Subcutaneous preadipocyte (primary cell): ENCODE measurements at places on chromosomes 3 and 15. TPM values are rescaled to one million over a fixed set of nuclear protein-coding genes. Genes with fewer than 3 reads are reported as not detected.

The LDHAL6B gene
- total RNA-seq: not detected in 2 replicates

The PP2D1 gene
- total RNA-seq: not detected in 2 replicates

The NPAP1 gene
- not detected in 2 replicates for total RNA-seq

The INSYN1 gene
- 0.59 and 0.73 TPM in 2 replicates for total RNA-seq

The MESP1 gene
- total RNA-seq: 0.20 TPM in 1 of 2 replicates, not detected in the other

The WNT5A gene
- total RNA-seq: 7.0 and 25.6 TPM in 2 replicates

The LRRC31 gene
- not detected in 2 replicates for total RNA-seq

The CIAO2A gene
- 51.6 and 60.6 TPM in 2 replicates for total RNA-seq

The CIDEC gene
- total RNA-seq: 4.9 and 10.3 TPM in 2 replicates

The NBEAL2 gene
- 3.3 and 4.5 TPM in 2 replicates for total RNA-seq

The CLDND1 gene
- 31.6 and 32.6 TPM in 2 replicates for total RNA-seq

The ITIH3 gene
- not detected in 2 replicates for total RNA-seq

The CD200R1L gene
- total RNA-seq: not detected in 2 replicates

The TUSC7 gene
- not detected in 2 replicates for total RNA-seq

The FOXB1 gene
- total RNA-seq: not detected in 2 replicates

The ARNT2 gene
- 1.8 and 10.7 TPM in 2 replicates for total RNA-seq

The GRAMD2A gene
- total RNA-seq: under 0.01 TPM in 1 of 2 replicates, not detected in the other

The MELTF gene
- 4.5 and 7.3 TPM in 2 replicates for total RNA-seq

The TMEM212 gene
- not detected in 2 replicates for total RNA-seq

The GP5 gene
- total RNA-seq: under 0.01 TPM in 1 of 2 replicates, not detected in the other

The TTC14 gene
- 18.7 and 20.1 TPM in 2 replicates for total RNA-seq

The MORC1 gene
- total RNA-seq: not detected in 2 replicates

The DPPA2 gene
- not detected in 2 replicates for total RNA-seq

The DUOXA2 gene
- total RNA-seq: not detected in 2 replicates

The PRRT3 gene
- 2.6 and 3.1 TPM in 2 replicates for total RNA-seq

The C3orf33 gene
- 1.6 and 2.2 TPM in 2 replicates for total RNA-seq

The CELF6 gene
- total RNA-seq: not detected in 2 replicates

The WDR93 gene
- under 0.01 TPM in 1 of 2 replicates, not detected in the other for total RNA-seq

The PCYT1A gene
- total RNA-seq: 73.5 and 77.2 TPM in 2 replicates

The DOCK3 gene
- under 0.01 and 0.20 TPM in 2 replicates for total RNA-seq

The IGSF10 gene
- under 0.01 TPM in 2 replicates for total RNA-seq

The TRIM42 gene
- not detected in 2 replicates for total RNA-seq

The PROK2 gene
- total RNA-seq: not detected in 2 replicates

The EAF2 gene
- 0.37 and 1.8 TPM in 2 replicates for total RNA-seq

The ALS2CL gene
- 0.37 and 0.59 TPM in 2 replicates for total RNA-seq

The ANKRD34C gene
- not detected in 2 replicates for total RNA-seq

The SLC41A3 gene
- total RNA-seq: 26.1 and 36.2 TPM in 2 replicates

The GCSAM gene
- total RNA-seq: not detected in 2 replicates

The TMEM45A gene
- total RNA-seq: 20.7 and 39.7 TPM in 2 replicates

The CD200R1 gene
- not detected in 2 replicates for total RNA-seq

The ARHGEF26 gene
- total RNA-seq: 2.2 and 5.5 TPM in 2 replicates

The FANCD2OS gene
- not detected in 2 replicates for total RNA-seq

The NRG4 gene
- total RNA-seq: not detected in 2 replicates

The THBS1 gene
- total RNA-seq: 19.4 and 90.4 TPM in 2 replicates

The ARL14 gene
- not detected in 2 replicates for total RNA-seq

The IL17RB gene
- total RNA-seq: under 0.01 TPM in 1 of 2 replicates, not detected in the other
